CD4-positive, alpha-beta T cell treated with Interleukin-1 beta for 1 hour (primary cell): ENCODE measurements at places on chromosomes 3 and 15.
A peak's percentile ranks its signal among the peaks of the same experiment; 100 is the strongest.

DNA sequence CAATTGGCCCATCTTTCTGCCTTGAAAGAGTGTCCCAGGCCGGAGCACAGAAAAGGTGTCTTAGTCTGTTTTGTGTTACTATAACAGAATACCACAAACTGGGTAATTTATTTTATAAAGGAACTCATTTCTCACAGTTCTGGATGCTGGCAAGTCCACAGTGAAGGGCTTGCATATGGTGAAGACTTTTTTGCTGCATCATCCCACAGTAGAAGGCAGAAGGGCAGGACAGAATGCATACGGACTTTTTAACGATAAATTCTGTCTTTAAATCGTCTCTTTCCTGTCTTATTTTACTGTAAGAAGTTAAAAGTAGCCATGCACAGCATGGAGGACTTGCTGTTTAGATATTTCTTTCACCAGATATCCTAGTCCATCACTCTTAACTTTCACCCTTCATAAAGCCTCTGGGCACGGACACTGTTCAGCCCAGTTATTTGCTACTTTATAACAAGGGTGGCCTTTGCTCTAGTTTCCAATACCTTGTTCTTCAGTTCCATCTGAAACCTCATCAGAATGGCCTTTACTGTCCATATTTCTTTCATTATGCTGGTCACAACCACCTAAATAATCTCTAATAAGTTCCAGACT lies 10.3 kb upstream of the EIF1B start:
- DNase-seq: no peak

GRCh38 chr15:42150219-42150970 lies 6.0 kb downstream of the PLA2G4F start:
- DNase-seq: no peak

GRCh38 chr3:166279636-166280035 lies 442.4 kb upstream of the BCHE start:
- DNase-seq: no peak

DNA sequence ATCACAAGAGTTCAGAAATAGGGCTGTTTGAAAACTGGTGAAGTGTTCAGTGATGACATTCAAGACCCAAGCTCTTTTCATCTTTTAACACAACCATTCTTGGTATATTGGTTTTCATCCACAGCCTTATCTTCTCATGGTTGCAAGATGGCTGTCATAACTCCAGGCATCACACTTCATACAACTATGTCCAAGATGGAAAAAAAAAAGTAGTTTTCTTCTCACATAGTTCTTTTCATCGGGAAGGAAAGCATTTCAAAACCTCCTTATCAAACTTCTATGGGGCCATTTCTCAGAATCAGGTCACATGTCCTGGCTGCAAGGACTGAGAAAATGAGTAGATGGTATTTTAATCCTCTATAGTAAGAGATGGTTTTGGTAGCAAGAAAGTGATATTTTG lies 21.1 kb upstream of the MFSD1 start:
- no peak for DNase-seq

DNA sequence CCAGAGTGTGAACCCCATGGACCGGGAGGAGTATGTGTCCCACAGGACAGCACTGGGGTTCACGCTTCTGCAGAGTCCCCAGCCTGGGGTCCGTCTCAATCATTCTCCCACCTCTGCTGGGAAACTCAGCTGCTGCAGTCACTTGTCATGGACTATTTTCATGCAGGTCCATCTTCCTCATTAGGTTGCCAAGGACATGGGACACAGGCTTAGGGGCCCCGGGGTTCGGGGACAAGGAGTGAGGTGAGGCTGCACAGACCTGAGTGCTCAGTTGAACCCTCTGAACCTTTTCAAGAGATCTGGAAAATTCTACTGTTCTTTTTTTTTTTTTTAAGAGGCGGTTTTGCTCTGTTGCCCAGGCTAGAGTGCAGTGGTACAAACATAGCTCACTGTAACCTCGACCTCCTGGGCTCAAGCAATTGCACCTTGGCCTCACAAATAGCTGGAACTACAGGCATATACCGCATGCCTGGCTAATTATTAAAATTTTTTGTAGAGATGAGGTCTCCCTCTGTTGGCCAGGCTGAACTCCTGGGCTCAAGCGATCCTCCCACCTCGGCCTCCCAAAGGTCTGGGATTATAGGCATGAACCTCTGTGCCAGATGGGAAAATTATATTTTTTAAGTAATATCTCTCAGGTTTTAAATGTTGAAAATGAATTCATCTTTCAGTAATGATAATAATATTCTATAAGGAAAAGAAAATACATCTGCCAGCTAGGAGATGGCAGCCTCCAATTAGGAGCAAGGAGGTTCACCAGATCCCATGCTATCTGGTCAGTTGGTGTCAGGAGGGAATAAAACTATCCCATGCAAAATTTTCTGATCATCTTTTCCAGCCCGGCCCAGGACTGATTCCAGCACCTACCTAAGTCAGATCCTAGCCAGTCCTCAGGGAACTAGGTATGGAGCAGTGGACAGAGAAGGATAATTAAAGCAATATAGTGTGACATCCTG lies 45.2 kb downstream of the RPN1 start:
- no peak for DNase-seq

DNA sequence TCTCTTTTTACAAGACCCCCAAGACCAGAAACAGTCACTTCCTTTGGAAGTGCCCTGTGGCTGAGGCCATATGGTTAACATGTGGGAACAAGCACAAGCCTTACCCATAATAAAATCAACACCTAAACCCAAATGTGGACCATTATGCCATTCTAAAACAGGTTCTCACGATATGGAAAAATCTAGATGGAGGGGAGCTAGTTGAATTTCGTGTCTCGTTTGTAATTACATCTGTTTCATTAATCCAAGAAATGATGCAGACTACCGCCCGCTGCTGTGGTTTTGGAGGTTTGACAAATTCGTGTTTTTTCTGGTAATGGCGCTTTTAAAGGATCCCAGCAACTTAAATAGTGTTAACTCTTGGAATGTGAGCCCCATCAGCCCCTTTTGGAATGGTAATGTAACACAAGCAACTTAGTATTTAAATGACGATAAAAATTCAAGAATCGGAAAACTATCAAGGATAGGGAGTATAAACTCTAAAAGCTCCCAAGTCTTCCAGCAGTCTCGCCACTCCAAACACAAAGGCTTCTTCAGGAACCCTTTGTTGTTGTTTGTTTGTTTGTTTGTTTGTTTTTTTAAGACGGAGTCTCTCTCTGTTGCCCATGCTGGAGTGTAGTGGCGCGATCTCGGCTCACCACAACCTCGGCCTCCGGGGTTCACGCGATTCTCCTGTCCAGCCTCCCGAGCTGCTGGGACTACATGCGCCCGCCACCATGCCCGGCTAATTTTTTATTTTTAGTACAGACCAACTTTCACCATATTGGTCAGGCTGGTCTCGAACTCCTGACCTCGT lies 1.1 kb downstream of the CNBP start:
- DNase-seq: peak; percentile 13

- no peak for DNase-seq
Observed at GRCh38 chr15:67130166-67130565, 64.8 kb downstream of the SMAD3 start.

DNA sequence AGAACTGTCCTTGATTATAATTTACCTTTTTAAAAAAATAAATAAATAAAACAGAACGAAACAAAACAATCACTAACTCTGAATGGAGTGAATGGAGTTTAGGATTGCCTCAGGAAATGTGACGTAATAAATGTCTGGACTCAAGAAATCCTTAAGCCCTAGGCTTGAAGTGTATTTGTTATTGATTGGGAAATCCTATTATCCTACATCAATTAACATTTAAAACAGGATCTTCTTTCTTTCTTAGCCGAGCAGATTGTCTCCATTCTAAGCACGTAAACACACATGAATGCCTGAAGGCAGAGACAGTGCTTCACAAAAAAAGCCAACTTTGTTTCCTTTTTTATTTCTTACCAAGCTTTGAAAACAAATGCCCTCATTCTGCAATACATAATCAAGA lies 33.4 kb downstream of the KAT2B start:
- DNase-seq: no peak

- DNase-seq: no peak
Observed at GRCh38 chr3:168620854-168621253, 525.1 kb upstream of the GOLIM4 start.

DNA sequence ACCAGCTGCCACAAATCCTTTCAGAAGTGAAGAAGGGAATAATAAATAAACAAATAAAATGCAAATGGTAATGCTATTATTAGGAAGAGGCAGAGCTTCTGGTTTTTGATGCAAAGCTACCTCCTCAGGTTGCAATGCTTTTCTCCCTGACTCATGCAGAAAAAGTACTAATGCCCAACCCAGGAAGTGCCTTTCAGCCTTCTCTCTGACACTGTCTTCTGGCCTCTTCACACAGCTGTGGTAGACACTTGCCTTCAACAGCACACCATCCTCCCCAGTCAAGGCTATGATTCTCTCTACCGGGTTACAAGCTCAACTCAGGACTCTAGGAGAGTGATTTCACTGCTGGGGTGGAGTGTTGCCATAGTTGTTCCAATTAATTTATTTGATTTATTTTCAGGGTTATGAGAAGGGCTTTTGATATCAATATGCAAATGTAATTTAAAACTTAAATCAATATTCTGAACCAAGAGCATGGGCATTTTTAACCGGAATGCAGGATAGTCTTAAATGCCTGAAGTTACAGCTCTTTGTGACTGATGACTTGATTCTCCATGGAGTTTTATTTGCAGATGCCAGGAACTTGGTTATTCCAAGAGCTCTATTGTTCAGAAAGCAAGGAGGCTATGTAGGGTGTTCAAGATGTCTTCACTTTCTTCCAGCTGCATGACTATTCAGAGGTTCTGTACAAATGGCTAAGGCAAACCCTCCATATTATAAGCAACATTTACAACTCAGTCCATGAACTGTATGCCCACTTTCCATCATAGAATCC lies 27.1 kb upstream of the GALNT15 start:
- no peak for DNase-seq

GRCh38 chr3:127224118-127224517 lies 31.2 kb downstream of the PRR23E start:
- no peak for DNase-seq

GRCh38 chr15:70238917-70239316 lies 141.2 kb upstream of the TLE3 start:
- DNase-seq: no peak

DNA sequence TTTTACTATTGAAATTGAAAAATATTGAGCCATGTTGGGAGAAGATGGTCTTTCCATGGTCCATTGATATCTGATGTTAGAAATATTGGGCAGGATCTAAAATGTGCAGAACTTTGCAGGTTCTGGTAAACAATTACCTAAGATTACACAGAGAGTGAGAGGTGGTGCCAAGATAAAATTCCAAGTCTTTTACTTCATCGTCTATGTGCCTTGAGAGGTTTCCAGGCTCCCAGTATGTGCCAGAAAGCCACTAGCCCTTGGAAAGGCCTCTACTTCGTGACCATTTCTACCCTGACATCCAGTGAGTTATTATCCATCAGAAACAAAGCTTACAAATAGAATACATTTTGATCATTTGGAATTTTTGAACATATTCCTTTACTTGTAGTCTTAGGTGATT lies 27.6 kb downstream of the CD200 start:
- no peak for DNase-seq

DNA sequence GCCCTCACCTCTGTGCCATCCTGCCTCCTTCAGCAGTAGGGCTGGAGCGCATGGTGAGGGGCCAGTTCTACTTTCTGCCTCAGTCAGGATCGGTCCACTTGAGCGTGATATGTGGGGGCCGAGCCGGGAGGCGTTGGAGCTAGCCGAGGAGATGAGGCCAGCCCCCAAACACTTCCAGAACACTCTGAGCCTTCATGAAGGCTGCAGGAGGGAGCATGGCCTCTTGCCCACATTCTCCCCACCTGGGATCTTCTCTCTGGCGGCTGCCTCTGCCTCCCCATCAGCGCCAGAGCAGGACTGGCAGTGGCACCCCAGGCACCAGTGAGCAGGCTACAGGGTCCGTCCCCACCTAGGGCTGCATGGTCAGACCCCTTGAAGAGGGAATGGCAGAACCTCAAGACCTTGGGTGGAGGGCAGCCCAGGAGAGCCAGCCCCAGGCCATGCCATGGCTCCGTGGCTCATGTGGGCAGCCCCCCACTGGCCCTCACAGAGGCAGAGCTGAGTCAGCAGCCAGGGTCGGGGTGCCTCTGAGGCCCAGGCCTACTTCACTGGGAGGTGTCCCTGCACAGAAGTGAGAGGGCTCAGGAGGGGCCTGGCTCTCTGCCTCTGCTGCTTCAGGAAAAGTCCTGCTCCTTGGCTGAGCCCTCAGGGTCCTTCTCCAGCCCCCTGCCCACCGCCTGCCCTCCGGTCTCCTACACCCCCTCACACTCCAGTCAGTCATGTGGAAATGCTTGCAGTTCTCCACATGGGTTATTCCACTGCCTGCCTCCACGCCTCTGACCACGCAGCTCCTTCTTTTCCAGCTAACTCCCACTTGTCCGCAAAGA lies 28.1 kb upstream of the CYP11A1 start:
- DNase-seq: no peak

DNA sequence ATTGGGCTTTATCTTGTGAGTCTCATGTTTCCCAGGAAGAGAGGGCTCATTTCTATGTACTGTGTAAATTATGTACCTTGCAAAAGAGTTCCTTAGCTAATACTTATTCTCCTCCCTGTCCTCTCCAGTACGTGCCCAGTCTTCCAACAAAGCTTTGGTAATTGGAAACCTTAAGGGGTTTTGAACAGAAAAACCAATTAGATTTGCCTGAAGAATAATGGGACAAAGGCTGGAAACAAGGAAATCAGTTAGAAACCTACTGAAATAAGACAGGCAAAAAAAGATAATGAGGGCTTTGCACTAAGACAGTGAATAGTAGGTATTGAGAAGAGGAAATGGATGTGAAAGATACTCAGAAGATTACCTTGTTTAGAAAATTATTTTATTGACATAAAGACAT lies 82.5 kb downstream of the SPRED1 start:
- DNase-seq: no peak

- DNase-seq: no peak
Observed at GRCh38 chr3:62462104-62462762, 88.9 kb upstream of the FEZF2 start.

DNA sequence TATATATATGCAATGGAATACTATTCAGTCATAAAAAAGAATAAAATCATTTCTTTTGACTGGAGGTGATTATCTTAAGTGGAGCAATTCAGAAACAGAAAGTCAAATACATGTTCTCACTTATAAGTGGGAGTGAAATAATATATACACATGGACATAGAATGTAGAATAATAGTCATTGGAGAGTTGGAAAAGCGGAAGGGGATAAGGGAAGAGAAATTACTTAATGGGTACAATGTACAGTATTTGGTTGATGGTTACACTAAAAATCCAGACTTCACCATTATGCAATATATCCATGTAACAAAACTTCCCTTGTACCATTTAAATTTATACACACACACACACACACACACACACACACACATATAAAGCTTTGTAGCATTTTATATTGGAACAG lies 84.3 kb downstream of the RAP2B start:
- no peak for DNase-seq

GRCh38 chr15:72237029-72237852 lies 6.3 kb upstream of the PKM start:
- peak; percentile 28 for DNase-seq

GRCh38 chr3:163016251-163016650 lies 1519.6 kb downstream of the OTOL1 start:
- no peak for DNase-seq

GRCh38 chr3:60760145-60760544 lies 491.1 kb downstream of the FHIT start:
- DNase-seq: no peak
